ENCODE measurements at places on chromosomes 12 and 14.
A peak's percentile ranks its signal among the peaks of the same experiment; 100 is the strongest.

- no peak for DNase-seq
Measured at GRCh38 chr12:32402946-32403345, 3.6 kb downstream of the FGD4 start.

DNA sequence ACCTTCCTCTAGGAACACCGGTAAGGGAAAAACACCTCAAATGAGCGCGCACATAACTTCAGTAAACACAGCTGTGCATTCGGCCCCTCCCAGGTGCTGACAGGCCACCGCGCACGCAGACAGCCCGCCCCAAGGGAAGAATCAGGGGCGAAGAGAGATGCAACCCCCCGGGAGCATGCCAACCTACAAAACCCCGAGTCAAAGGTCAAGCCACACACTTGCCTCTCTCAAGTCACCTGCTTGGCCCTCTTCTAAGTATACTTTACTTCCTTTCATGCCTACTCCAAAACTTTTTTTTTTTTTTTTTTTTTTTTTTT, 2.3 kb upstream of the CYP46A1 start:
- no peak for DNase-seq

DNA sequence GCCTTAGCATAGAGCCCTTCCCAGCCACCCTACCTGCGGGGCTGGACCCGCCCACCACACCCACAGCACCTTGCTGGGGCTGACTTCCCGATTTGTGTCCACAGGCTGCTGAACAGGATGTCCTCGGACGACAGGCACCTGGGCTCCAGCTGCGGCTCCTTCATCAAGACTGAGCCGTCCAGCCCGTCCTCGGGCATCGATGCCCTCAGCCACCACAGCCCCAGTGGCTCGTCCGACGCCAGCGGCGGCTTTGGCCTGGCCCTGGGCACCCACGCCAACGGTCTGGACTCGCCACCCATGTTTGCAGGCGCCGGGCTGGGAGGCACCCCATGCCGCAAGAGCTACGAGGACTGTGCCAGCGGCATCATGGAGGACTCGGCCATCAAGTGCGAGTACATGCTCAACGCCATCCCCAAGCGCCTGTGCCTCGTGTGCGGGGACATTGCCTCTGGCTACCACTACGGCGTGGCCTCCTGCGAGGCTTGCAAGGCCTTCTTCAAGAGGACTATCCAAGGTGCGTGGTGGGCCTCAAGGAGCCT, 63.4 kb downstream of the ESRRB start:
- DNase-seq: no peak

DNA sequence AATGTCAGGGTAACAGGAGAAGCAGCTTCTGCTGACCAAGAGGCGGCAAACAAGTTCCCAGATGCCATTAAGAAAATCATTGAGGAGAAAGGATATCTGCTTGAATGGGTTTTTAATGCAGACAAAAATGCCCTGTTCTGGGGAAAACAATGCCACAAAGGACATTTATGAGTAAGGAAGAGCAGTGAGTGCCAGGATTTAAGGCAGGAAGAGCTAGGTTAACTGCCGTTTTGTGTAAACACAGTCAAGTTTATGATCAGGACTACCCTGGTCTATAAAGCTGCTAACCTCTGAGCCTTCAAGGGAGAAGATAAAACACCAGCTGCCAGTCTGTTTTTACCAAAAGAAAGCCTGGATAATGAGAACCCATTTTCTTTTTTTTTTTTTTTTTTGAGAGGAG, 8.5 kb downstream of the MAPKAPK5 start:
- no peak for DNase-seq

DNA sequence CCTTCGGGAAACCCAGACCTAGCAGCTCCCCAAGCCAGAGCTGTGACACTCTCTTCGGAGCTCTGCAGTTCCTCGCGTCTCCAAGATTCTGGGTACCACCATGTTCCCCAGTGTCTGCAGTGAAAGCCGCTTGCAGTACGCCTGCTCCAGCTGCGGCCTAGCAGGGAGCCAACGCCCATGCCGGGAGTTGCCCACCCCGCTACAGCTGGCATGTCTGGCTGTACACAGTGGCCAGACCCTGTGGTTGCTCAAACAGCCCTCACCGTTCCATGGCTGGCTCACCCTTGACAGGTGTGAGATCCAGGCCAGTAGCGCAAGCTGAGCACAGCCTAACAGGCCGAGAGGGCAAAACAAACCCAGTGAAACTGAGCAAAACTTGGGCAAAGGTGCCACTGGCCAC, 503.8 kb upstream of the RPL10L start:
- DNase-seq: no peak

DNA sequence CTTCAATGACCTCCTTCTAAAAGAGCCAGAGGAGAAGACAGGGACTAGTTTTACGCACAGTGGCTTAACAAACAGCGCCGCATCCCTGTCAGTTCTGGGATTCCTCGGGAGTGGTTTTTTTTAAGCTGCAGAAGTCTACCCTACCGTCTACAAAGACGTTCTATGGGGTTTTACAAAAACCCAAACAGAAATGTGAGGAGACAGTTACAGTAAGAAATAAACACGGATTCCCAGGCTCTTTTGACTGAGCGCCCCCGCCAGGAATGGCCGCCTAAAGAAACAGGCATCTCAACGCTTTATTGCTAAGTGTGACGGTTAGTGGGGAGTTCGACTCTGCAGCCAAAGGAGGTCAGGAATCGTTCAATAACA, 484 bp downstream of the ALKBH1 start:
- no peak for DNase-seq

DNA sequence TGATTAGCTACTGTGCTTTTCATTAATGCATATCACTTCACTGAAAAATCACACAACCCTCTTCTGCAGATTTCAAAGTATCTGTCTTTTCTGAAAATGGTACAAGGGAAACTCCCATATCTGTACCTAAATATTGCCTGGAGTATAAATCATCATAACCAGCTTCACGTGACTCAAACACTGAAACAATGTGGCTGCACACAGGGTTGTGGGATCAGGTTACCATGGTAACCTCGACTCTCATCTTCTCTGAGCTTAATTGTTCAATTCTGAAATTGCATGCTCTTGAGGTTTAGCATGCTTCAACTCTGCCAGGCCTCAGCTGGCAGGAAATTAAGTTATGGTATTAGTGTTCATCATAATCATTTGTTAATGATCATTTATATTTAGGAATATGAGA, 77.5 kb upstream of the CPSF6 start:
- peak; percentile 22 for DNase-seq

DNA sequence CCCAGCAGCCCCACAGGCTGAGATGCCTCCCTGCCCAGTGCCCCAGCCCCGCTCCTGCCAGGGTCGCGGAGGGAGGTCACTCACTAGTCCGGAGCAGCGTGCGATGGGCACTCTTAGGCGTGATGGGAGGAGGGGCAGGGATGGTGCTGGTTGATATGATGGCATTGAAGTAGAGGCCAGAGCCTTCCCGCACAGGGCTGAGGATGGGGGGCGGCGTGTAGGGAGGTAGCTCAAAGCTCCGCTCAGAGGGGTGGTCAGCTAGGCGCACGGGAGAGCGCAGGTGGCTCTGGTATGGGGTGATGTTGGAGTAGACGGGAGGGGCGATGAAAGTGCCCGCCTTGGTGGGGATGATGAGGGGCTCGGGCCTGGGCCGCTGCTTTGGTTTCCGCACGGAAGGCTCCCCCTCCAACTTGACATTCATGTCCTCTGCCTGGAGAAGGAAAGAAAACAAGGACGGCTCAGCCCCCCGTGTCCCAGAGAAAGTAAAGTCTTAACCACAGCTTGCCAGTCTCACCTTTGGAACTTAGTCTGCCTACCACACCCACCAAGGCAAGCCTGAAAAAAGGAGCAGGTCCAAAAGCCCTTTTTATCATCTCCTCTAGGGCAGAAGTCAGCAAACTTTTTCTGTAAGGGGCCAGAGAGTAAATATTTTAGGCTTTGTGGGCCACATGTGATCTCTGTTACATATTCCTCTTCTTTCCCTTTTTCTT, 15.5 kb upstream of the PNMA1 start:
- DNase-seq: no peak

DNA sequence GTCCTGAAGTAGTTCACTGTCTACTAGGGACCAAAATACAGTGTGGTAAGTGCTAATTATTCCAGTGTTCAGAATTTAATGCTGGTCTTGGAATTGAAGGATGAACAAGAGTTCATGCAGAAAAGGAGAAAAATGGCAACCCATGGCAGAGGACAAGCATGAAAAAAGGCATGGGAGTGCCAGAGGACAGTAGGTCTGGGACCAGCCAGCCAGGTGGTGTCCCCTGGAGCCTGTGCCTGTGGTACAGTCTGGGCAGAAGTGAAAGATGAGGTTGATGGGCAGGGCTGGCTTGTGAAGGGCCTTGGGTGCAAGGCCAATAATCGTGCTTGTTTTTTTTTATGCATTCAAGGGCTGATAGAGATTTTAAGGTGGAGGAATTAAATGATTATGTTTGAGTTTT, 21.0 kb downstream of the C12orf75 start:
- DNase-seq: no peak

DNA sequence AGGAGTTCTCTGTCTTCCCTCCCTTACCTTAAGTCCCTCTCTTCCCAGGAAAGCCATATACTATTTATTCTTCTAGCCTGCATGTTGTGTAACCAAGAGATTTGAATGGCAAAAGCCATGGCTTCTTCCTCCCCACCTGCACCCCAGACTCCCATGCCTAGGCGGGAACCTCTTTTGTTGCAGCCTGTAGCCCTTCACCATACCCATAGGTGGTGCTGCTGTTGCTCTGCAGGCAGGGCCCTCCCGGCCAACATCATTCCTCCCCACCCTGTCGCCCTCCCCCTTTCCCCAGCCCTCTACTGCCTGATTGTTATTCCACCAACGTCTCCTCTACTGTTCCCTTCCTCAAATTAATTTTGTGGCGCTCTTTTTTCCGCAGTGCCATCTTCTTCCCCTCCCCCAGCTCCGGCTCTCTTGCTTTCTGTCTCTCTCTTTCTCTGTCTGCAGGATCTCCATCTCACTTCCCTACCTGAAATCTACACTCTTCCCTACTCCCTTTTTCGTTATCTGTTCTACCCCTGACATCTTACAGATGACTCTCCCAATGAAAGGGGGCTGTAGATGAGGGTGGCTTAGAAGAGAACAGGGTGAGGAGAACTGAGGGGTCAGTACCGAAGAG, 13.8 kb downstream of the NGDN start:
- DNase-seq: peak; percentile 52

GRCh38 chr14:90721619-90722305, 94.5 kb downstream of the TTC7B start:
- DNase-seq: no peak

DNA sequence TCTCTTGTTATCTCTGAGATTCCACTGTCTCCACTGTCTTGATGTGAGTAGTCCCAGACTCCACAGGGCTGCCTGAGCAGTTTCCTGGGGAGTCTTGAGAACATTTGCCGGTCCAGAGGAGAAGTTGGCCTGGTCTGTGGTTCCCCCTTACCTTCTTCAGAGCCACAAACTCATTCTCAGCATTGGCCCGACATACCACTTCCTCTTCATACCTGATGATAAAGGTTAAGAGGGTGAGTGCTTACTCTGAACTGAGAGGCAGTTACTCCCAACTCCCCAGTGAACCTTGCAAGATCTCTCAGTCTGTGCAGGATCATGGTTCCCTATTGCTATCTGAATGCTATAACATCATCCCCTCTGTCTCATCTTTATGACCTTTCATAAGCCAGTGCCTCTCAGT, 2.6 kb downstream of the KRT84 start:
- no peak for DNase-seq

- no peak for DNase-seq
Measured at GRCh38 chr14:75649337-75649736, 11.3 kb downstream of the ERG28 start.

DNA sequence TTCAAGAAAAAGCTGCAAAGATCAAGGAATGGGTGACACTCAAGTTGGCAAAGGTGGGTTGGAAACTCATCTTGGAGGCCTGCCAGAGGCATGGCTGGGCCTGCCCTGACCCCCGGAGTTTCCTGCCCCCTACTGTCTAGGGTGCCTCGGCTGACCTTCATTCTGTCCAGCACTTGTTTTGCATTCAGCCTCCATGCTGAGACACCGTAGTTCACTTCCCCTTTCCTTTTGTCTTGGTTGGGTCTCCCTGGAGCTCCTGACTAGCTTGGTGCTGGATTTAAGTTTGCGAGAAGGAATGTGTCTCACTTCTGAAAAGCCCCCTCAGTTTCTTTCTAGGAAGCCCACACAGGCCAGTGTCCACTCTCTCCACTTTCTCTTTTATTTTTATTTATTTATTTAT, 26.5 kb downstream of the PLEKHH1 start:
- DNase-seq: no peak

DNA sequence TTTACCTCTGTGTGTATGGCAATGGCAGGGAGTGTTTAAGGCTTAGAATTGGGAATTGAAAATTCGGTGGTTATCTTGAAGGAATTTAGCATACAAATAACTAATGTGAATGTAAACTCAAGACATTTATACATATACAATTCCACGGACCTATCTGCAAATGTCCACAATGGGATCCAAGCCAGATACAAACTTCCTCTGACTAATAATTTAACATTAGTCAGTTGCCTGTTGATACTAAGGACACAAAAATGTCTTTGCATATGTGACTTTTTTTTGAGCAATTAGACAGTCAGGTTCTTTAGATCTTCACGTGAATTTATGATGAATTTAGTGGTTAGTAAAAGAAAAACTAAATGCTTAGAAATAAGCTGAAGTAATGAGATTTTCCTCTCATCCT, 40.5 kb downstream of the ESR2 start:
- no peak for DNase-seq

GRCh38 chr12:102419094-102419764, 61.1 kb downstream of the IGF1 start:
- DNase-seq: no peak

DNA sequence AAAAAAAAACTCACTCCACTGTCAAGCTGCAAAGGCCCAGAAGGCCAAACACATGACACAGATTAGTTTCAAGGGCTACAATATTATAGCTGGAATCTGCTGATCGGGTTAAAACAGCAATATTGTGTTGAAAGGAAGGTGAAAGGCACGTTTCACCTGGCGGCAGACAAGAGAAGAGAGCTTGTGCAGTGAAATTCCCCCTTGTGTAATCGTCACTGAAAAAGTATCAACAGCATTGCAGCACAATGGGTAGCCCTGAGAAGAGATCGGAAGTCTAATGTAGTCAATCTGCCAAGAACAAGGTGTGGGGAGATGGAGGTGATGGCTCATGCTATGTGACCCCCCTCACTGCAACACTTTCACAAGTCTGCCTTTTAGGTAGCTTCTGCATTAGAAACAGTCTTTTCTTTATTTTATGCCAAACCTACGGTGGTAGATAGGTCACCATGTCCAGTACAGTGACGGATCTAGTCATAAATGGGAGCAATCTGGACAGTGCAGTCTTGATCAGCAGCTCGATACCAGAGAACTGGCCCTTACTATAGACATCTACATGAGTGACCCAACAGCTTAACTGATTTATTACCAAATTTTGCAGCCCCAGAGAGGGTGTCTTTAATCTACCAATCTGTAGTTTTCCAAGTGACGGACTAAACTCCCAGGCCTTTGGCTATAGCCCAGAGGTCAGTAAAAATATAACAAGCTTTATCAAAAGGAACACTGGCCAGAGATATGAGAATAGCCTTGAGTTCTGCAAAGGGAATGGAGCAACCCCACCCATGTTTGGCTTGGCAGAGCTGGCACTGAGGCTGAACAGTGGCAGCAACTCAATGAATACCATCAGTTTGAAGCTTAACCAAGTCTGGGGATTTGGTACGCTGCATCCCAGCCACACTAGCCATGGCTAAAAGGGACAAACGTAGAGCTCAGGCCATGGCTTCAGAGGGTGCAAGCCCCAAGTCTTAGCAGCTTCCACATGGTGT, 35.4 kb downstream of the SPTSSA start:
- no peak for DNase-seq
